ENCODE measurements at places on chromosomes 4 and X. TPM values are rescaled to one million over a fixed set of nuclear protein-coding genes. Genes with fewer than 3 reads are reported as not detected.

Gene SPANXN4
- not detected for polyA plus RNA-seq

Gene RASL11B
- 8.6 TPM for polyA plus RNA-seq

Gene SPOCK3
- 0.92 TPM for polyA plus RNA-seq

Gene CLCN5
- 71.1 TPM for polyA plus RNA-seq

Gene SFRP2
- polyA plus RNA-seq, result 59.7 TPM

Gene SUPT20HL2
- 0.13 TPM for polyA plus RNA-seq

Gene TEX13D
- not detected for polyA plus RNA-seq

Gene NIPAL1
- polyA plus RNA-seq, result 1.8 TPM

Gene WDR17
- 1.0 TPM for polyA plus RNA-seq

Gene ELOVL6
- polyA plus RNA-seq, result 7.7 TPM

Gene SYTL4
- 12.1 TPM for polyA plus RNA-seq

Gene FGF2
- polyA plus RNA-seq, result 10.2 TPM

Gene BCLAF3
- 10.4 TPM for polyA plus RNA-seq

Gene SPACA5B
- not detected for polyA plus RNA-seq

Gene GPC4
- polyA plus RNA-seq, result 101 TPM

Gene GPRASP2
- 31.3 TPM for polyA plus RNA-seq

Gene TRPC5OS
- 0.27 TPM for polyA plus RNA-seq

Gene TECRL
- 19.4 TPM for polyA plus RNA-seq

Gene CENPVL1
- not detected for polyA plus RNA-seq

Gene GUCY1A1
- polyA plus RNA-seq, result 13.5 TPM

Gene GPRIN3
- polyA plus RNA-seq, result 3.4 TPM

Gene ZMAT1
- 6.2 TPM for polyA plus RNA-seq

Gene PRMT9
- polyA plus RNA-seq, result 11.8 TPM

Gene NMU
- 2.1 TPM for polyA plus RNA-seq

Gene LDB2
- polyA plus RNA-seq, result 41.9 TPM

Gene ATP6AP2
- polyA plus RNA-seq, result 78.9 TPM

Gene ATP8A1
- 13.4 TPM for polyA plus RNA-seq

Gene ZAR1
- not detected for polyA plus RNA-seq

Gene DCLK2
- 5.7 TPM for polyA plus RNA-seq

Gene BMPR1B
- polyA plus RNA-seq, result 11.7 TPM

Gene SSX2B
- polyA plus RNA-seq, result not detected

Gene TMEM185A
- 31.4 TPM for polyA plus RNA-seq

Measured in muscle of back (tissue), 13 donors.